ENCODE measurements at places on chromosomes 3 and 15.

DNA sequence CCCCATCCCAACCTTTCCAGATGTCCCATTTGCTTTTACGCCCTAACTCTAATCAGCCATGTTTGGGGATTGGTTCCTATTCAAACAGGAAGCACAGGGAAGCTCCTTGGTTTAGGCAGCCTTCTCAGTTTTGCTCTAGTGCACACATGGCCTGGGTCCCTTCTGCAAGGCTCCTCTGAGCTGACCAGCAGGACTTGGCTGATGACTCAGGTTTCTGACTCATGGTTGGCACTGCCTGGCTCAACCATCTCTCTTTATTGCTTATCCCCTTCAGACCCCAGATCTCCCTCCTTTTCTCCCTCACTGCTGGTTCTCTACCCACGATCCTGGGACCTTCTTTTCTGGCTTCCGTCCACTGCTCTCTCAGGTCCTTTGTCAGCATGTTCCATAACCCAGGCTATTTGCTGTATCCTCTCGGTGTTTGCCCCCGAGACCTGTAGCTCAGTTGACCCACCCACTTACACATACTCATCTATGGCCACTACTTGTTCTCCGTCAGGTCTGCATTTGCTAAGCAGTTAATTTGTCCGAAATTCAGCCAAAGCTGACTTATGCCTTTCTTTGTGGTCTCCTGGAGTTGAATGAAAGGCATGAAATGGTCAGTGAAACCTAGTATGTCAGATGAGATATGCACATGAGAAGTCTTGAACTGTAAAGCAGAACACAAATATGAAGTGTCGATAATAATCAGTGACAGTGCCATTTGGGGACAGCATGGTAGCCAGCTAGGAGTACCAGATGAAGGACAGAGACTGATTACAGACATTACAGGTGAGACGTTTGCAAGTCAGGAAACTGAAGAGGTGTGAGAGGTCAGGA is 323.5 kb upstream of the ROPN1 start:
- no peak for DNase-seq

DNA sequence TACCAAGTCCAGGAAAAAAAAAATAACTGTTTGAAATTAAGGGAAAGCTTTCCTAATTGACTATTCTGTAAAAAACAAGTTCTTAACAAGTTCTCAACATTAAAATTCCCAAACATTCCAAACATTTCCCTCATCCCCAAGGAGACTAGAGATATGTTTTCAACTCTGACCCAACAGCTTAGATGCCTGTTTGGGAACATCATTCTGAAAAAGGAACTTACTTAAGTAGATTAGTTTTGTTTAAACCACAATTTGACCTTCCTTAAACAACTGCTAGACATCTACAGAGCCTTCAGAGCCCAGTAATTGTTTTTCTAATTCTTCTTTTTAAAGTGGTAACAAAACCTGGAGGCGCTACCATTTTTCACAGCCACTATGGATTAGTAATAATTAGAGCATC is 12.8 kb downstream of the UBR1 start:
- DNase-seq, result no peak

- DNase-seq, result peak; percentile 11
These were observed 1435.2 kb upstream of the CADM2 start for GRCh38 chr3:83523470-83524073.

DNA sequence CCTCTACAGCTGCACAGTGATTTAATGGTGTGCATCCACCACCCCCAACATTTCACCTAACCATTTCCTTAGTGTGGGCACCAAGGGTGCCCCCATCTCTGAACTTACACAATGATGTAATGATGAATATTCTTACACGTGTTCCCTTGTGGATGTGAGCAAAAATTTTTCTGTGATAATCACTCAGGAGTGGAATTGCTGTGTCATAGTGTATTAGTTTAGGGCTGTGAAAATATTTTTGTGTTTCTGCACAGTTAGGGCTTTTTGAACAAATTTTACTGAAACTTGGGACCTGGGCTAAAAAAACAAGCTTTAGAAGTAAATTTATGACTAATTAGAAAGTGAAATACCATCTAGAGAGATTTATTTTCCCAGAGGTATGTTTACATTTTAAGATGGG is 134.5 kb upstream of the CCNL1 start:
- no peak for DNase-seq

GRCh38 chr15:43515741-43516140 is 1.7 kb upstream of the MAP1A start:
- DNase-seq, result no peak

- no peak for DNase-seq
These were observed 47.2 kb upstream of the CNTN3 start for GRCh38 chr3:74661672-74662071.

- no peak for DNase-seq
These were observed 156.2 kb downstream of the NLGN1 start for GRCh38 chr3:173553635-173554280.

- no peak for DNase-seq
These were observed 156.0 kb upstream of the TPM1 start for GRCh38 chr15:62886431-62887071.

- DNase-seq, result no peak
These were observed 3.7 kb downstream of the CIB1 start for GRCh38 chr15:90230071-90230494.

DNA sequence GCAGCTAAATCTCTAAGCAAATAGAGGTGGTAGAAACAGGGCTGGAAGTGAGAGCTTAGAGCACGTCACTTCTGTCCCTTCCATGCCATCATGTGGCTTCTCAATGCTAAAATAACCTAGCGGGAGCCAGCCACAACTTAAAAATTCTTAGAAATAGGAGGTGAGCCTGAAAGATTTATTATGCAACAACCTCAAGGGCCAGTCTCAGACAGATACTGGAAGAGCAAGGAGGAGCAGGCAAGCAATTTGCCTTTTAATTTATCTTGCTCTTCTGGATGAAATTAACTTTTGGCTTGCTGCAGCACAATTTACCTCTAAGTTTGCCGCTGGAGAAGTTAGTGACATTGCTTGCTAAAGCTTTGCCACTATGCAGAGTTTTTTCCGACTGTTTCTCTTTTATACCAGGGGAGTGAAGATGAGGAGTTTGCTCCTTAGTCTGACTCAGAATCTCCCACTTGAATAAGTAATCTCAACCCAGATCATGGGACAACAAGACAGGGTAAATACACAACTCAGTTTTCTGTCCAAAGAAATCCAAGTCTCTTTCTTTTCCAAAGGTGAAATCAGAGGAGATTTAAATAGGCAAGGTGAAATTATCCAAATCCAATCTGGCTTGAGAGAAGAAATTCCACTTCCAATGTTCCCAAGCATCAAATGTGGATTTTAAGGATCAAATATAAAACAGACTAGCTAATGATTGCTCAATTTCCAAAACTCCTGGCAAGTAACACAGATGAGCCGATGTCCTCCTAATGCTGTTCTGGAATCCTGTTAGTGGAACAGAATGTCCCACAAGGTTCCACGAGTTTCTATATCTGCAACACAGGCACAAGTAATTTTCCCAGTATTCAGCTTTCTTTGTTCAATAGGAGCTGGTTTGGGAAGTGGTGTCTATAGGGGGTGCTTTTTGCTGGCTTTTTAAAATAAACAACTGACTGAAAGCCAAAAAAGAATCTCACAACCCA is 329.4 kb upstream of the RORA start:
- DNase-seq, result no peak

DNA sequence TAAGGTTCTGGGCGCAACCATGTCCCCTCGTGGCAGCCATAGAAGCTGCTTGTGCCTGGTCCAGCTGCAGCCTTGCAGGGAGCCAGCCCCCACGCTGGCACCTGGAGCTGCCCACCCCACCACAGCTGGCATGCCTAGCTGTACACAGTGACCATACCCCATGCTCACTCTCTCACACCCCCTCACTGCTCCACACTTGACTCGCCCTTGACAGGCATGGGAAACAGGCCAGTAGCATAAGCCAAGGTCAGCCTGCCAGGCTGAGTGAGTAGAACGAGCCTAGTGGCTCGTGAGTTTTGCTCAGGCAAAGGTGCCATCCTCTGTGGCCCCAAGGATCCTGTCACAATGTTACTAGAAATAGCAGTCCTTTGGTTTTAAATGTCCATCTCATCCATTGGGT is 52.7 kb upstream of the CADM2 start:
- DNase-seq, result no peak

DNA sequence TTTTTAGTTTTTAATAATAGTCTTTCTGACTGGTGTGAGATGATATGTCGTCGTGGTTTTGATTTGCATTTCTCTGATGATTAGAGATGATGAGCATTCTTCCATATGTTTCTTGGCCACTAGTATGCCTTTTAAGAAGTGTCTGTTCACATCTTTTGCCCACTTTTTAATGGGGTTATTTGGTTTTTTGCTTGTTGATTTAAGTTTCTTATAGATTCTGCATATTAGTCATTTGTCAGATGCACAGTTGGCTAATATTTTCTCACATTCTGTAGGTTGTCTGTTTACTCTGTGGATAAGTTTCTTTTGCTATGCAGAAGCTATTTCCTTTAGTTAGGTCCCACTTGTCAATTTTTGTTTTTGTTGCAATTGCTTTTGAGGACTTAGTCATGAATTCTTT is 185.4 kb downstream of the SUCNR1 start:
- no peak for DNase-seq

DNA sequence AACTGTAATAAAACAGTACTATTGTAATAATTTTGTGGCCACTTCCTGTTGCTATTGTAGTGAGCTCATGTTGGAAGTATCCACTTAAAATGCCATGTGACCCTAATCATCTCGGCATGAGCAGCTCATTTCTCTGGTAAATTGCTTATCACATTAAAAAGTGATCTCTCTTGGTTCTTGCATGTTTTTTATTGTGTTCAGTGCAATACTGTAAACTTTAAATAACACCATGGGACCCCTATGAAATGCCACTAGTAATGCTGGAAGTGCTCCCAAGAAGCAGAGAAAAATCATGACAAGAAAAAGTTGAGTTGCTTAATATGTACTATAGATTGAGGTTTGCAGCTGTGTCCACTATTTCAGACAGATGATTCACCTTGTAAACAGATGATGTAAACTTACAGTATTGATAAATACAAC is 45.6 kb downstream of the NMD3 start:
- no peak for DNase-seq

GRCh38 chr3:194142156-194142910 is 6.4 kb downstream of the HES1 start:
- DNase-seq, result no peak

- no peak for DNase-seq
These were observed 36.5 kb downstream of the GMNC start for GRCh38 chr3:190826018-190826417.

GRCh38 chr3:196440041-196440537 is 7.9 kb upstream of the UBXN7 start:
- no peak for DNase-seq

GRCh38 chr15:31173790-31174450 is 72.4 kb upstream of the TRPM1 start:
- no peak for DNase-seq
